ENCODE measurements at places on chromosomes 12 and 14.

DNA sequence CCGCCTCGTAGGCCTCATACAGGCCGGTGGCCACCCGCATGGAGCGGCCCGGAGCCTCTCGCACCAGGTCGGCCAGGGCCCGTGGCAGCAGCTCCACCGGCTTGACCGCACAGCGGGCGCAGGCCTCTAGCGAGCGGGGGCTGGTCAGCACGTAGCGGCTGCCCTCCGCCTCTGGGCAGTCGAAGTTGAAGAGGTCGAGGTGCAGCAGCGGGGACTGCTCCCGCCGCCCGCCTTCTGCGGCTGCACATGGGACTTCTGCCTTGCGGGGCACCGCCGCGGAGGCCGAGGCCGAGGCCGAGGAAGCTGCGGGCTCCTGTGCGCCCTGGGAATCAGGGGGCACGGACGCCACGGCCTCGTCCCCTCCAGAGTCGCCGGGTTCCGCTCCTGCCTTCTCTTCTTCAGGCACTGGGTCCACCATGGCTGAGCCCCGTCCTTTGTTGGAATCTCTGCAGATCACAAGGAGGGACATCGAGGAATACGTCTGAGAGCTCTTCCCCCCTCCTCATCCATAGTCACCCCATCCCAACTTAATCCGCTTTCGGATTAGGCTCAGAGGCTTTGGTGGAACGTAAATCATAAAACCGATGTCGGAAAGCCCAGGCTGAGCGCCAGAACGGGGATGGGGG is 1.4 kb downstream of the CCDC177 start:
- no peak for DNase-seq

DNA sequence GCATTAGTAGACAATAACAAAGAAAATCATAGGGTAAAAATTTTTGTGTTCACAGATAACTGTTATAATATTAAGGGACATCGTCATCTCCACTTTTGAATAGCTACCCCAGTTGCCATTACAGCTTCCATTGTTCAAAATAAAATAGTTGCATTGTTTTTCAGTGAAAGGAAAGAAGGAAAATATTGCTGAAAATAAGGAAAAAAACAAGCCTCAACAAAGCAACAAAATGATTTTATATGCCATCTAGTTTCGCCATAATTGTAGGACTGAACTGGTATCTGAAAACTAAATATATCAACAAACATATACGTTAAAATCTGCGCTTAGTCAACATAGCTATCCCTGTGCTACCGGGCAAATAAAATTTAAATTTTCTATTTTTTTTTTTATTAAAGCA is 3.3 kb downstream of the CDK17 start:
- no peak for DNase-seq

- DNase-seq, result no peak
These were observed 242.5 kb upstream of the ATP2B1 start for GRCh38 chr12:89951050-89951693.

GRCh38 chr12:72207079-72207478 is 65.1 kb upstream of the TRHDE start:
- no peak for DNase-seq

- no peak for DNase-seq
These were observed 190.8 kb downstream of the NUAK1 start for GRCh38 chr12:105947906-105948305.

All from GM20000 (cell line).